NCI-H187 (cell line): ENCODE measurements at places on chromosomes 7 and 10.

DNA sequence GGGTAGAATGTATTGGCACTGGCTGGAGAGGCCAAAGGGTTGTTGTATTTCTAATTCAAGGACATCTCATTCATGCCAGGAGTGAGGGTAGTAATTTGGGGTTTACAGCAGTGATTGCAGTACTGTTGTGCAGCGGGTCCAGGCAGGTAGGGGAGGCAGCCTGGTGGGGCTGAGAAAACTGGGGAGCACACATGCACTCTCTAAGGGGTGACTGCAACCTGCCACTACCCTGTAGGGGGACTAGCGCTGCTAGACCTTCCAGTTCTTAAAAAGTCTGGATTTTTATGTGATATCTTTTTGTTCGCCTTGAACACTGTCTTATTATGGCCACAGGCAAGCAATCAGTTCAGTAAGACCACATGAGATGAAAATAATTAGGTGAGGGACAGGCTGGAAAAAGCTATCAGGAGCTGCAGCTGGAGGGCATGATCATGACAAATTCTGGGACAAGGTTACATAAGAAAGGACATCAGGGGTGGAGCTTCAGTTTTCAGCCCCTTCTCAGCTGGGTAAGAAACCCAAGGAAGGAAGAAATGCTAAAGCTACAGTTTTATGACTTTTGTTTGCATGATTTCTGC is 149.0 kb downstream of the ARHGAP21 start:
- no peak for DNase-seq

GRCh38 chr7:142496545-142496991 is 238.7 kb upstream of the PRSS58 start:
- no peak for DNase-seq

GRCh38 chr10:33212061-33212748 is 122.3 kb downstream of the NRP1 start:
- DNase-seq, result no peak

DNA sequence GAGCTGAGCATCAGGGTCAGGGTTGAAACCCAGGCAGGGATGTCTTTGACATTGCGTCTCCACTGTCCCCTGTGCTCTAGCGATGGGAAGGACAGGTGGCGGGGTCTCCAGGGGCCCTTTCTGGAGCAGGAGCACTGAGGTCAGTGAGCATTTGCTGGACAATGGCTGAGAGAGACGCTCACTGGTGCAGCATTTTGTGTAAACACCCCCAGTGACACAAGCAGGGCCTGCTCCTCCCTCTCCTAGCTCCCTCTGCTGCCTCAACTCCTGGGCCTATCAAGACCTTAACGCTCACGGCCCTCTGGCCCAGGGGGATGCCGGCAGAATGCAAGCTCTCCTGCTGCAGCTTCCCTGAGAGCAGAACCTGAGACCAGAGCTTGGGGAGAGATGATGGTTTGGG is 17.4 kb upstream of the INMT start:
- DNase-seq, result no peak

DNA sequence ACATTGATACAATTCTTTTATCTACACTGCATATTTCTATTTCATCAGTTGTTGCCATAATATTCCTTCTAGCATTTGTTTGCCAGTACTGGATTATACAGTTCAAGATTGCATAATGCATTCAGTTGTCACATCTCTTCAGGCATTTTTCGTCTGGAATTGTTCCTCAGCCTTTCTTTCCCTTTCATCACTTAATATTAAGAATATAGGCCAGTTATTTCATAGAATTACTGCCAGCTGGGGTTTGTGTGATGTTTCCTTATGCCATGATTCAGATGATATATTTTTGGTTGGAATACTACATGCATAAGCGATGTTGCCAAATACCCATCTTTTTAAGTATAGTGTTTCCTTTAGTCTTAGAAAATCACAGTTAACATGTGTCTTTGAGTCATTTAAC is 20.8 kb downstream of the KIFBP start:
- DNase-seq, result no peak

- DNase-seq, result no peak
These were observed 220.2 kb downstream of the ARHGAP12 start for GRCh38 chr10:31708474-31708873.

- DNase-seq, result no peak
These were observed 566.1 kb upstream of the GALNT17 start for GRCh38 chr7:70565721-70566370.

DNA sequence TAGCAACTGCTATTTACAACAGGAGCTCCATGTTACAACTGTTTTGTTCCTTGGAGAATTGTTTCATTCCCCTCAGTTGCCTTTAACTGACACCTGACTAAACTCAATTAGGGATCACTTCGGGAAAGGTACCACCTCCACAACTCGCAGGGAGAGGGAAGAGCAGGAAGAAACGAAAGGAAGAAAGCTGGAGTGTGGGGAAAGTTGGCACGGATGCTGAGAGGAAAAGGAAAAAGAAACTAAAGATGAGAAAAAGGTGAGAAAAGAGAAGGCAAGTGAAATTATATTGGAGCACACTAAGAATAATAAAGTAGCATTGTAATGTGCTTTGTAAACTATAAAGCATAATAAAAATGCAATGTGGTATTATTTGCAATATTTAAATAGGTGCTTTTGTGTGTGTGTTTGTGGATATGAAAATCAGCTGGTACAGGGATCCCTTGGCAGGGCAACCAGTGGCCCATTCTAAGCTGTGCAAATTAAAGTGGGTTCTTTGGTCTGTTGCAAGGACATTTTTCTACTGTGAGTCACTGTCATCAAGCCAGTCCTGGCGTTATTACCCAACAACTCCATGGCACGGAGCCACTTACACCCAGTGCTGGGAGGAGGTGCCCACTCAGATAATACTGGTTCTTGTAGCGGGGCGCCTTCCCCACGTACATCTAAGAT is 45.9 kb downstream of the HIPK2 start:
- no peak for DNase-seq

- no peak for DNase-seq
These were observed 5.6 kb downstream of the IL2RA start for GRCh38 chr10:6056411-6057135.

GRCh38 chr10:69497611-69498390 is 46.5 kb downstream of the TSPAN15 start:
- DNase-seq, result no peak

- DNase-seq, result no peak
These were observed 13.6 kb downstream of the LOXL4 start for GRCh38 chr10:98254234-98254974.

DNA sequence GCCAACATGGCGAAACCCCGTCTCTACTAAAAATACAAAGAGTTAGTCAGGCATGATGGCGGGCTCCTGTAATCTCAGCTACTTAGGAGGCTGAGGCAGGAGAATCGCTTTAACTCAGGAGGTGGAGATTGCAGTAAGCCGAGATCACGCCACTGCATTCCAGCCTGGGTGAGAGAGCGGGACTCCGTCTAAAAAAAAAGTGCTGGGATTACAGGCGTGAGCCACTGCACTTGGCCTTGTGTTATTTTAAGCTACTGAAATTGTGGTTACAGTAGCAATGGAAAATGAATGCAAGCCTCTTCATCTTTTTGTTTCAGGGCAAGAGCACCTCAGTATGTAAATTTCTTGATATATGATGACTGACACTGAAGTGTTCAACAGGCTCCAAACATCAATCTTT is 106.4 kb upstream of the IMMP2L start:
- DNase-seq, result no peak

- no peak for DNase-seq
These were observed 16.0 kb downstream of the BMPER start for GRCh38 chr7:33921216-33921938.

GRCh38 chr10:61971003-61971325 is 69.5 kb downstream of the ARID5B start:
- DNase-seq, result no peak
